ENCODE measurements at places on chromosomes 16 and 17. TPM values are rescaled to one million over a fixed set of nuclear protein-coding genes. Genes with fewer than 3 reads are reported as not detected.
A peak's percentile ranks its signal among the peaks of the same experiment; 100 is the strongest.

DNA sequence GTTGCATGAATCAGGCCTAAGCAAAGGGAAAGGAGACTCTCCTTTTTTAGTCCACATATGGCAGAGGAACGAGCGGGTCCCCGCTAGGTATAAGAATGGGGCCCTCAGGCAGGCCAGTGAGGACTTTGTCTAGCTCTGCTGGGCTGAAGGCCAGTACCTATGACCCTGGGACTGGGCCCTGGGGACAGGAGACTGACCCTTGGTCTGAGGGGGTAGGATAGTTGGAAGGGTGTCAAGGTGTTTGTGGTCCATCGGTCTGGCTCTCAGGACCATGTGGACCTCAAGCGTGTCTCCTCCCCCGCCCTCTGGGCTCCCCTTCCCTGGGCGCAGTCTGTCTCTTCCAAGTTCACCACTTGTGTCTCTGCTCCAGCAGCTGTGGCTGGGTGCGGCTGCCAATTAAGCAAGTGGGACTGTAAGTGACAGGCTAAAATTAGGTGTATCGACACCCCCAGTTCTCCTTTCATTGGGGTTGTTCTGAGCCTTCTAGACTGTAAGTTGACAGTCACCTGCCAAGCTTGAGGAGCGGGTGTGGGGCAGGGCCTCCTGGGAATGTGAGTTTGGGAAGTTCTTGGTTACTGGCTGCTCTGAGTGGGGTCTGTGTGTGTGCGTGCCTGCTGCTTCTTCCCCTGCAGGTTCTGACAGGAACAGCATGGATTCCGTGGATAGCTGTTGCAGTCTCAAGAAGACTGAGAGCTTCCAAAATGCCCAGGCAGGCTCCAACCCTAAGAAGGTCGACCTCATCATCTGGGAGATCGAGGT lies 24.5 kb downstream of the AKAP1 start:
- H3K27ac ChIP-seq, result no peak overlapping the region
- H3K4me1 ChIP-seq, result peaks cover 3% of the 10 kb centered on the region
- H3K27me3 ChIP-seq, result no peaks in the 10 kb centered on the region
- no peak for DNase-seq
- no peak overlapping the region for H3K4me3 ChIP-seq

- no peak overlapping the region for H3K4me3 ChIP-seq
- H3K27ac ChIP-seq, result no peak overlapping the region
- no peak for DNase-seq
- no peaks in the 10 kb centered on the region for H3K4me1 ChIP-seq
- H3K27me3 ChIP-seq, result peaks cover 30% of the 10 kb centered on the region
These were observed 239.4 kb downstream of the IRF8 start for GRCh38 chr16:86138121-86139085.

DNA sequence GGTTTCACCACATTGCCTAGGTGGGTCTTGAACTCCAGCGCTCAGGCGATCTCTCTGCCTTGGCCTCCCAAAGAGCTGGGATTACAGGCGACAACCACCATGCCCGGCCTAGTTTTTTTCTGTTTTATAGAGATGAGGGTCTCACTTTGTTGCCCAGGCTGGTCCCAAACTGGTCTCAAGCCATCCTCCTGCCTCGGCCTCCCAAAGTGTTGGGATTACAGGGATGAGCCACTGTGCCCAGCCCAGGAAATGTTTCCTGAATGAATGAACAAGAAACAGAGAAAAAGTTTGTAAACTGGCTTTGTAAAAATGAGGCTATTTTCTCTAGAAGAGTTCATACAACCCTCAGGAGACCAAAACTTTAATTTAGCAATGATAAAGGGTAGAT lies 68.0 kb downstream of the WWP2 start:
- peak overlapping the region; percentile 53 for H3K27ac ChIP-seq
- no peaks in the 10 kb centered on the region for H3K27me3 ChIP-seq
- H3K36me3 ChIP-seq, result no peaks in the 10 kb centered on the region
- no peak overlapping the region for H3K4me3 ChIP-seq
- peaks cover 5% of the 10 kb centered on the region for H3K4me1 ChIP-seq
- DNase-seq, result no peak

GRCh38 chr16:70391881-70392481 lies 45.3 kb downstream of the DDX19A start:
- no peak overlapping the region for H3K27ac ChIP-seq
- no peak overlapping the region for H3K4me3 ChIP-seq
- DNase-seq, result no peak
- peaks cover 4% of the 10 kb centered on the region for H3K4me1 ChIP-seq
- no peaks in the 10 kb centered on the region for H3K27me3 ChIP-seq
- peaks cover 8% of the 10 kb centered on the region for H3K36me3 ChIP-seq

DNA sequence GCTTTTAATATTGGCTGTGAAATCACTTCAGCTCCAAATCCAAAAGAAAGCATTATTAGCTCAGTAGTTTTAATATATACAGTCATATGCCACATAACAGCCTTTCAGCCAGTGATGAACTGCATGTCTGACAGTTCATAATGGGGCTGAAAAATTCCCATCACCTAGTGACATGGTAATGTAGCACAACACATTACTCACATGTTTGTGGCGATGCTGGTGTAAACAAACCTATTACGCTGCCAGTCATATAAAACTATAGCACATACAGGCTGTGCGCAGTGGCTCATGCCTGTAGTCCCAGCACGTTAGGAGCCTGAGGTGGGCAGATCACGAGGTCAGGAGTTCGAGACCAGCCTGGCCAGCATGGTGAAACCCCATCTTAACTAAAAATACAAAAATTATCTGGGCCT lies 92.2 kb downstream of the TUBD1 start:
- H3K27ac ChIP-seq, result no peak overlapping the region
- no peaks in the 10 kb centered on the region for H3K27me3 ChIP-seq
- no peak for DNase-seq

GRCh38 chr17:44007346-44008204 lies 3.2 kb downstream of the NAGS start:
- peaks cover 44% of the 10 kb centered on the region for H3K4me1 ChIP-seq
- H3K27me3 ChIP-seq, result peaks cover 9% of the 10 kb centered on the region
- peaks cover 8% of the 10 kb centered on the region for H3K36me3 ChIP-seq
- H3K4me3 ChIP-seq, result peak overlapping the region; percentile 82

DNA sequence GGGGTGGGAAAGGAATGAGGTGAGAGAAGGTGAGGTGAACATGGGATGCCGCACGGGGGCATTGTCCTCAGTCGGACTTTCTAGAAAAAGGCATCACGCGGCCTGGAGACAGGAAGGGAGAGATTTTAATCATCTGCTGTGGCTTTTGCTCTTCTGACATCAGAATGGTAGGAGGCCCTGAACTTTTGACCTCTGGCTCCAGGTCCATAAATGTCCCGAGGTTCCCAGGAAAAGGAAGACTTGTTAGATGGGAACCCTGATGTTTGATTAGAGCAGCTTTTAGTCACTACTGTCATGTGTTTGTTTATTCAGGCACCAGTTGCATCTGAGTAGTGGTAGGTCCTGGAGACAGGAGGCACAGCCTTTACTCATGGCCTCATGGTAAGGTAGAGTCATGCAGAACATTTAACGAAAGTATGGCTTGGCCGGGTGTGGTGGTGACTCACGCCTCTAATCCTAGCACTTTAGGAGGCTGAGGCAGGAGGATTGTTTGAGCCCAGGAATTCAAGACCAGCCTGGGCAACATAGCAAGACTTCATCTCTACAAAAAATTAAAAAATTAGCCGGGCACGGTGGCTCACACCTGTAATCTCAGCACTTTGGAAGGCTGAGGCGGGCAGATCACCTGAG lies 203.1 kb downstream of the MSI2 start:
- H3K27me3 ChIP-seq, result no peaks in the 10 kb centered on the region
- peak overlapping the region; percentile 85 for H3K27ac ChIP-seq

DNA sequence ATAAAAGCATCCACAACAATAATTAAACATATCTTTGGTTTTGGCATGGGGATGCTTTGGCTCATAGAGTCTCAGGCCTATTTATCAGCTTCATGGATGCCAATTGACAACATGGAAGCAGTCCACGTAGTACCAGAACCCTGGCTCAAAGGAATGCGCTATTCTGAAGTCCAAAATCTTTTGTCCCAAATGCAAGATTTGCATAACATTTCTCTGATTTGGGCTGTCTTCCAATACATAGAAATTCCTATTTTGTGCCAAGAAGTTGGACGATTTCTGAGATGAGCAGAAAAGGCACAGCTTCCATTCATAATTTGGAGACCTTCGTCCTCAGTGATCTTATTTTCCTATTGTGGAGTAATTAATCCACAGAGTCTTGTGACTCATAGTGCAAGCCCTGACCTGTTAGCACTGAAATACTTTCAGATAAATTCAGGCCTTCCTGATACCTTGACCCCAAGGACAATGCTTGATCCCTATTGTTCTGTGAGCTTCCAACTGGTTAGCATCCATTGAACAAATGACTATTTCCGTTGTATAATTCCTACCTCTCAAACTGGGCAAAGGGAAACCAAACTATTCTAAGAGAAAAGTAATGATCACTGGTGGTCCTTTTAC lies 78.4 kb upstream of the CDH11 start:
- no peak overlapping the region for H3K4me3 ChIP-seq
- H3K27ac ChIP-seq, result no peak overlapping the region
- no peaks in the 10 kb centered on the region for H3K36me3 ChIP-seq
- no peaks in the 10 kb centered on the region for H3K27me3 ChIP-seq
- no peaks in the 10 kb centered on the region for H3K4me1 ChIP-seq

DNA sequence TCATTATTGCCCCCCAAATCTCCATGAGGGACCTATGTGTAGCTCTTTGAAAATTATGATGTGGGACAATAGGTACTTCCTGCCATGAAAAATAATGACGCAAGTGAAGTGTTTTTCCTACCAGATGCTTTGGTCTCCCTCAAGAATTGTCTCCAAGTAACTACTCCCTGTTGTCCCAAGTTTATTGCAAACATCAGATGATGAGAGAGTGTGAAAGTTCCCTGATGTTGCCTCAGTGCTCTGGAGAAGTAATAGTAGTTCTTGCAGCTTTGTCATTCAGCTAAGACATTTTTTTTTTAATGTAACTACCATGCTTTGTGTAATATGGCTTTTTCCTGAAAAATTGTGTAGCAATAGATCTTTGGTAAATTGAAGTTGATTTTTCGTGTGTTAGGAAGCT lies 20.1 kb downstream of the LPCAT2 start:
- no peaks in the 10 kb centered on the region for H3K27me3 ChIP-seq
- H3K4me1 ChIP-seq, result no peaks in the 10 kb centered on the region
- H3K36me3 ChIP-seq, result no peaks in the 10 kb centered on the region
- no peak for DNase-seq

- peaks cover 27% of the 10 kb centered on the region for H3K27me3 ChIP-seq
- no peaks in the 10 kb centered on the region for H3K4me1 ChIP-seq
- no peak overlapping the region for H3K4me3 ChIP-seq
- no peak overlapping the region for H3K27ac ChIP-seq
- no peak for DNase-seq
These were observed 113.5 kb upstream of the RPL38 start for GRCh38 chr17:74089869-74090464.

DNA sequence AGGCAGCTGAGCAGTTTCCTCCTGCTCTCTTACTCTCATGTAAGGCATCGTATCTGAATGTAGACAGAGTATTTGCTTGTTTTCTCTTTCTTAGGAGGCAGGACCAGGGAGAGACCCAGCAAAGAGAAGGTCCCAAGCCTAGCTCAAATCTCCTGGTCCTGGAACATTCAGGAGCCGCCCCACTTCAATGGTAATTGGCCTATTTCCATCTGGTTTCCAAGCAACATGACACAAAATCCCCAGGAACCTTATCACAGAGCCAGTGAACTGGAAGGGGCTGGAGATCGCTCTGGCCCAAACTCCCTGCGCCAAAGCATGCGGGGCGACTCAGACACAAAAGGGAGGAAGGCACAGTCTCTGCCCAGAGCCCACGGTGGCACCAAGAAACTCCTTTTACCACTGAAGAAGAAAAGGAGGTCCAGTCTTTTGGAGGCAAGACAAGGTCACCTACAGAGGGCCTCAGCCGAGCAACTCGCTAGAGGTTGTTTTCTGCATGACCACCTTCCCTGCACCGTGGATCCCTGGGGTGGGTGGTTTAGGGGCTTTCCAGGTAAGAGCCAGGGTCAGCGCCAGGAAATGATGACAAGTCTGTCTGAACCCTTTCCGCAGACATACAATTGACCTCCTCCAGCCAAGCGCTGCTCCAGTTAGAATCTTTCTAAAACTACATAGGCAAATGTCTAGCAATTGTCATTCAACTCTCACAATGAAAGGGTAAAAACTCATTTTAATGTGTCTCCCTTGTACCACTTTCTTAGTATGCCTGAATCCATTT lies 394.7 kb downstream of the SOX9 start:
- H3K4me3 ChIP-seq, result no peak overlapping the region
- peaks cover 26% of the 10 kb centered on the region for H3K27me3 ChIP-seq

DNA sequence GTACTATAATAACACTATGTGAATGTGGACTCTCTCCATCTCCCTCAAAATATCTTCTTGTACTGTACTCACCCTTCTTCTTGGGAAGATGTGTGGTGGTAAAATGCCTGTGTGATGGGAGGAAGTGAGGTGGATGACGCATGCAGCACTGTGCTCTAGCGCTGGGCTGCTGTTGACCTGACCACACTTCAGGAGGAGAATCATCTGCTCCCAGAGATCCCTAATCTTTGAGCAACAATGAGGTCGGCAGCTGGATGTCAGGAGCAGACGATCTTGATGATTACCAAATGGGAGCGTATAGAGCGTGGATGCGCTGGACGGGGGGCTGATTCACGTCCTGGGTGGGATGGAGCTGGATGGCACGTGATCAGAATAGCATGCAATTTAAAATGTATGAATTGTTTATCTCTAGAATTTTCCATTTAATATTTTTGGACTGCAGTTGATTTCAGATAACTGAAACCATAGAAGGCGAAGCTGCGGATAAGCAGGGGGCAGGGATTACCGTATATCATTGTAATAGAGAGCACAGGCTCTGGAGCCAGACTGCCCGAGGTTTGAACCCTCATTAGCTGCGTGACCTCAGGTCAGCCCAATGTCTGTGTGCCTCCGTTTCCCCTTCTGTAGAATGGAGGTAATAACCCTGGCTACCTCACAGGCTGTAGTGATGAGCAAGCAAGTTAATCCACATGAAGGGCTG lies 23.7 kb upstream of the CYLD start:
- DNase-seq, result no peak
- no peaks in the 10 kb centered on the region for H3K27me3 ChIP-seq
- no peaks in the 10 kb centered on the region for H3K4me1 ChIP-seq
- H3K4me3 ChIP-seq, result no peak overlapping the region
- H3K36me3 ChIP-seq, result peaks cover 8% of the 10 kb centered on the region

The FOXF1 gene
- polyA plus RNA-seq, result not detected

GRCh38 chr17:48127371-48128051 lies 19.9 kb downstream of the SNX11 start:
- H3K4me1 ChIP-seq, result peaks cover 7% of the 10 kb centered on the region
- no peaks in the 10 kb centered on the region for H3K27me3 ChIP-seq
- no peak overlapping the region for H3K4me3 ChIP-seq
- DNase-seq, result no peak
- H3K27ac ChIP-seq, result no peak overlapping the region

The OR1A1 gene
- not detected for polyA plus RNA-seq

The NPIPA8 gene
- not detected for polyA plus RNA-seq

The GGA3 gene
- 16.7 TPM for polyA plus RNA-seq

GRCh38 chr17:6340708-6341107 lies 94.2 kb downstream of the AIPL1 start:
- H3K27ac ChIP-seq, result no peak overlapping the region
- peaks cover 16% of the 10 kb centered on the region for H3K27me3 ChIP-seq
- H3K4me3 ChIP-seq, result no peak overlapping the region
- H3K4me1 ChIP-seq, result no peaks in the 10 kb centered on the region
- no peaks in the 10 kb centered on the region for H3K36me3 ChIP-seq
